ENCODE measurements at places on chromosomes 13 and 19.

- no peak for DNase-seq
These were observed 262.8 kb upstream of the RFC3 start for GRCh38 chr13:33554919-33555791.

- no peak for DNase-seq
These were observed 109.8 kb upstream of the GPC6 start for GRCh38 chr13:93116809-93117208.

DNA sequence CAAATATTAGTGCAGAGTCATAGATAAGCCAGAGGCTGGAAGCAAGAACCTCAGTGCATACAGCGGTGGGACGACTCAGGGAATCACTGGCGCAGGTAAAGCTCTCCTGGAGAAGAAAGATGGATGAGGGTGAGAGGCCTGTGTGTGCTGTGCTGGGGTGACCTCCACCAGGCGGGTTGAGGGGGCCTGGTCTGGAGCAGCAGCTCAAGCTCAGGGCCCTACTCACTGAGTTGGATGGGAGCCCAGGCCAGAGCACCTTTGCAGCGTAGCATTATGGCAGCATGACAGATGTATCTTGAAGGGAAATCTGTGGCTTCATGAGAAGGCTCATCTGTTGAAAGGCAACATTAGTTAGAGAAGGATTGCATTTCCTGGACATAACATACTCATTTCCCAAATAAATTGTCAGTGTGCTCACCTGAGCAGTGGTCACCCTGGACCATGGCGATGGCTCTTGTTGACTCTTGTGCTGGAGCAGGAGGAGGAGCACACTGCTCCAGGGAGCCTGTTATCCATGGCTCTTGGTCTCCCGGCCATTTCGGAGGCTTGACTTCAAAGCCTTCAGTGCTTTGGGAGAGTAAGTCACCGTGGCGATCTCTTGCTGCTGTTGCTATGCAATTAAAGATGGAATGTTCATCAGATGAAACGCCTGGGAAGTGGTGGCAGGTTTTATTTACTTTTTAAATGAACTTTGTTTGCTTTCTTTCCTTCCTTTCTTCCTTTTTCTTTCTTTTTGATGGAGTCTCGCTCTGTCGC lies 25.0 kb downstream of the HNRNPM start:
- no peak for DNase-seq

DNA sequence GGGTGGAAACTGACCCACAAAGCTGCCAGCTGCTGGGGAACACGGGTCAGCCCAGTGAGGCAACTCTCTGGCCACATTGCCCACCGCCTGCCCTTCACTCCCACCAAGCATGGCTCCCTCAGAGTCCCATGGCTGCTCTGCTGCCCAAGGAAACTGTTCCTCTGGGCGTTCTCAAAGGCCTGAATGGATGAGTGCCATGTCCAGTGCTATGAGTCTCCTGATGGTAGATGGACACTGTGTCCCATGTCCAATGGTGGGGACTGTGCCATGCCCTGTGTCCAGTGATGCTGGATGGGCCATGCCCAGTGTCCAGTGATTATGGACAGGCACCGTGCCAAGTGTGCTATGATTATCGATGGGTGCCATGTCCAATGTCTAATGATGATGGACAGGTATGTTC lies 88.8 kb downstream of the ANKRD10 start:
- DNase-seq: no peak

GRCh38 chr13:40193286-40194223 lies 472.9 kb downstream of the FOXO1 start:
- no peak for DNase-seq

DNA sequence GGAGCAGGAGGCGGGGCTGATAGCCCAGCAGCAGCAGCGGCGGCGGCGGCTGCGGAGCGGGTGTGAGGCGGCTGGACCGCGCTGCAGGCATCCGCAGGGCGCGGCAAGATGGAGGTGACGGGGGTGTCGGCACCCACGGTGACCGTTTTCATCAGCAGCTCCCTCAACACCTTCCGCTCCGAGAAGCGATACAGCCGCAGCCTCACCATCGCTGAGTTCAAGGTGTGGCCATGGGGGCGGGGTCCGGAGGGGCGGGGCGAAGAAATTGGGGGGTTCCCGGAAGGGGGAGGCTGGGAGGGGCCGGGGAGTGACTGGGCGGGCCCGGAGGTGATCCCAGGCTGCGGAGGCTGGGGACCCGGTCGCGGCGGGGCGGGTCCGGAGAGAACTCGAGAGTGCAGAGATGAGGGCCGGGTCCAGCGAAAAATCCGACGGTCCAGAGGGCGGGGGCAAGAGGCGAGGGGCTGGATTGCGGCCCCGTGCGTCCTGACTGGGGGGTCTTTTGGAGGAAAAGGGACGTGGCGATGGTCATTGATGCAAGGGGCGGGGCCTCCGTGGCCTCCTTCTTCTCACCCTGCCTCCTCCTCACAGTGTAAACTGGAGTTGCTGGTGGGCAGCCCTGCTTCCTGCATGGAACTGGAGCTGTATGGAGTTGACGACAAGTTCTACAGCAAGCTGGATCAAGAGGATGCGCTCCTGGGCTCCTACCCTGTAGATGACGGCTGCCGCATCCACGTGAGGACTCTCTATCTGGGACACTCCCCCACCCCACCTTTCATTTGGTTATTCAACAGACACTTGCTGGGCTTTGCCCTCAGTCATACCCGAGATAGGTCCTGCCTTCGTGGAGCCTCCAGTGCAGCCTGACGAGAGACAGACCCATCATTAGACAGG lies at the start of gene TBCB:
TSS of gene TBCB (plus strand) at position 16 of the 891 bp plus-strand sequence. CDS start at position 109, 93 bp downstream.
- no peak for DNase-seq

GRCh38 chr13:112454648-112455334 lies 78.6 kb downstream of the SPACA7 start:
- DNase-seq: no peak

DNA sequence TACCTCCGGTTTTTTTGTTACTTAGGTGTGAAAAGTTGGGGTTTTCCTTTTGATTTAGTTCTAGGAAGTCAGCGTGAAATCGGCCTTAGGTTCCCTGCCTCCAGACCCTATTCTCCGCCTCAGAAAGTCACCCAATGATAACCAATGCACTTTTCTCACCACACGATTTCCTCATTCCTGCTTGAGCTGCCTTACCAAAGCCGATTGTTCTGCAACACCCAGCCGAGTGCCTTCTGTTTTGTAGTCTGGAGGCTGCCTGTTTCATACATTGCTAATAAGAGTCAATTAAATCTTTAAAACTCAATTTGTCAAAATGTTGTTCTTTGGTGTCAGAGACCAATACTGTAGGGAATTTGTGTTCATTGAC lies 39.7 kb downstream of the GJA3 start:
- no peak for DNase-seq

- no peak for DNase-seq
These were observed 39.9 kb downstream of the MRPL57 start for GRCh38 chr13:21216332-21216731.

DNA sequence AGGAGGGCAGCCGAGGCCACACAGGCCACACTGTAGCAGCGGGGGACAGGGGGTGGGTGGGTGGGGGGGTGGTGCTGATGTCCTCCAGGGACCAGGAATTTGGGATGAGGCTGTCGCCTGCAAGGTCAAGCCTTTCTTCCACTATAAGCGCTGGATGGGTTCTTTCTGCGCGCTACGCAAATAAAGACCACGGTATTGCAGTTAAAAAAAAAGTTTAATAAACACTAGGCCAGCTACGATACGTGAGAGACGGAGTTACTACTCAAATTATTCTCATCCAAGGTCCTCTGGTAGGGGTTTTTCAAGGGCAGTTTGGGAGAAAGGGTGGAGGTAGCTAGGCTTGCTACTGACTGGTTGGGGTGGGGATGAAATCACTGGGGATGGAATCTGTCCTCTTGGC lies 508 bp upstream of the ZNF44 start:
- no peak for DNase-seq

- no peak for DNase-seq
These were observed 22.5 kb downstream of the SCEL start for GRCh38 chr13:77558016-77558415.

- no peak for DNase-seq
These were observed 49.4 kb upstream of the INTS6 start for GRCh38 chr13:51502153-51502651.

- no peak for DNase-seq
These were observed 153.7 kb upstream of the VSTM2B start for GRCh38 chr19:29372091-29372415.

GRCh38 chr13:110301606-110302553 lies 5.1 kb downstream of the COL4A1 start:
- no peak for DNase-seq

- no peak for DNase-seq
These were observed 12.9 kb downstream of the SIGLECL1 start for GRCh38 chr19:51263808-51264207.

DNA sequence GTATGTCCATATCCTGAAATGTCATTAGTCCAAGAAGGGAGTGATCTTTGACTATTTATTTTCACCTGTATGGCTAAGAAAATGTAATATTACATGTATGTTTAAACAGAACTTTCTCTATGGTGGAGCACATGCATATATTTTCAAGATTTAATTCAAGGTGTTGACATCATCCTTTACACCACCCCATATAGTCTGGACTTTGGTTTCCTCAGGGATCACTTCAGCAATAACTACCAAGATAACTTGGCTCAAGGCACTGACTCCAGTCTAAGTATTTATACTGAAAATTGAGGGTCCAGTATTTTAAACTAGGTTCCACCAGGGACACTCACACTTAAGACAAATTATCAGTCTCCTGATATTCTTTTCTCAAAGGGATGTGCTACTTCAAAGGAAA lies 660.6 kb downstream of the EFNB2 start:
- DNase-seq: no peak

GRCh38 chr19:32866564-32867265 lies 2.9 kb downstream of the SLC7A9 start:
- no peak for DNase-seq

- DNase-seq: no peak
These were observed 7.4 kb upstream of the JUNB start for GRCh38 chr19:12783849-12784393.

GRCh38 chr19:41821003-41821735 lies 23.3 kb downstream of the LYPD4 start:
- peak; percentile 26 for DNase-seq

DNA sequence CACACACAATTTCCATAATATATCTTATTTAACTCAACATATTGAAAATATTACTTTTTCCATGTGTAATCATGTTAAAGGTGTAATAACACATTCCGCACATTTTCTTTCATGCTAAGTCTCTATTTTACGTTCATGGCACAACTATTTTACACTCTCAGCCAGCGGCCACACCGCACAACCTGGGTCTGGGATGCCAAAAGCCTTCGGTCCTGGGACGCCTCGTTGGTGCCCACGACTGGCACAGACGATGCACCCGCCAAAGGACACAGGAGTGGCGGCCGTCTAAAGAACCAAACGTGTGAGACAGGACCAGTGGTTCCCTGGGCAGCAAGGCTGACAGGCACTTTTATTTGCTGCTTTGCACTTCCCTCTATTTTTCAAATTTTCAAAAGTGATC lies 10.0 kb upstream of the PROZ start:
- no peak for DNase-seq

DNA sequence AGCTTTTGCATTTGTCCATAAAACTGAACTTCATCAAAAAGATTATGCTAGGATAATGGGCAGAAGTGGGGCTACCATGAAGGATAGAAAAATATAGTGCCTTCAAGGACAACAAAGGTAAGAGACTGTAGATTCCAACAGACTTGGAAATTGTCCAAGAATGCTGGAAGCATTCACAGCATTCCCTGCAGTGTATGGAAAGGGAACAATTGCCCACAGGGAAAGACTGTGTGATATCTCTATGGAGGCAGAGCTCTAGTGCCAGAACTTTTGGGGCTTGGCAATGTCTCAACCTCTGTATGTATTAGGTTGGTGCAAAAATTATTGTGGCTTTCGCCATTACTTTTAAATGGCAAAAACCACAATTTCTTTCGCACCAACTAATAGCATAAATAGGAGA lies 1598.8 kb upstream of the MIR17HG start:
- no peak for DNase-seq

- DNase-seq: no peak
These were observed 401.6 kb upstream of the ZNF507 start for GRCh38 chr19:31943778-31944177.

DNA sequence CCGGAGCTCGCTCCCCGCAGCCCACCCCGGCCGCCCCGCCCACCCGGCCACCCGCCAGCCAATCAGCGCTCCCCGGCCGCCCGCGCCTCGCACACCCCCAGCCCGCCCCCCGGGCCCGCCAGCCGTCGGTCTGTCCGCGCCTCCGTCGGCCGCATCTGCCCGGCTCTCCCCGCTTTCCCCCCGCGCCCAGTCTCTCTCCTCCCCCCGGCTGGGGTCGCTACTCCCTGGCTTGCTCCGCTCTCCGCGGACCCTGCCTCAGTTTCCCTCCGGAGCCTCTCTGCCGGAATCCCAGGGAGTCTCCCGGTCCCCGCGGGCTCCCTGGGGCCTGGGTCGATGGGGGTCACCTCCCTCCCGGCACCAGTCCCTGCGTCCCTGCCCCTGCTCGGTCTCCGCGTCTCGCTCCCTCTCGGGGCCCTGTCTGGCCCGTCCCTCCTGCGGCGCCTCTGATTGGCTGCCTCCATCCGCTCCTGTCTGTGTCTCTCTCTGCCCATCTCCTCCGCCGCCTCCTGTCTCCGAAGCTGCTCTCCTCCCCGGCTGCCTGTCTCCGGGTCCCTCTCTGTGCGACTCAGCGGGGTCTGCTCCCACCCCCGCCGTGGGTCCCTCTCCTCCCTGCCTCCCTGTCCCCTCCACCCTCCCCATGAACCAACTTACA lies 484 bp downstream of the IL11 start:
- no peak for DNase-seq

GRCh38 chr19:11673608-11674041 lies 65.1 kb downstream of the ZNF823 start:
- DNase-seq: no peak

GRCh38 chr13:35917252-35917941 lies 213.8 kb downstream of the DCLK1 start:
- DNase-seq: no peak

GRCh38 chr13:26727122-26727521 lies 33.5 kb downstream of the GPR12 start:
- DNase-seq: no peak

GRCh38 chr19:29533578-29534544 lies 8.1 kb downstream of the VSTM2B start:
- no peak for DNase-seq

GRCh38 chr13:98468929-98469328 lies 108.0 kb downstream of the STK24 start:
- DNase-seq: no peak

DNA sequence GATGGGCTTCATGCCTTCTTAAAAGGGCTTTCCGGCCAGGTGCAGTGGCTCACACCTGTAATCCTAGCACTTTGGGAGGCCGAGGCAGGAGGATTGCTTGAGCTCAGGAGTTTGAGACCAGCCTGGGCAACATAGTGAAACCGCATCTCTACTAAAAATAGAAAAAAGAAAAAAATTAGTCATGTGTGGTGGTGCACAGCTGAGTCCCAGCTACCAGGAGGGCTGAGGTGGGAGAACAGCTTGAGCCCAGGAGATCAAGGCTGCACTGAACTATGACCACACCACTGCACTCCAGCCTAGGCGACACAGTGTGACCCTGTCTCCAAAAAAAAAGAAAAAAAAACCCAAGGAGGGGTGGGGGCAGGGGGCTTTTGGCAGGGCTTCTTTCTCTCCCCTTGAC lies 7.2 kb downstream of the CARS2 start:
- no peak for DNase-seq

GRCh38 chr13:34000955-34001354 lies 183.0 kb downstream of the RFC3 start:
- DNase-seq: no peak

Measured in hematopoietic multipotent progenitor cell treated with erythropoietin and hydrocortisone succinate and interleukin-3 and kit ligand, for 15 days (in vitro differentiated cells).